ENCODE measurements at places on chromosomes 7 and 10.

GRCh38 chr7:135169964-135170273, 588 bp downstream of the CYREN start:
- peak; percentile 52 for DNase-seq

GRCh38 chr10:6741541-6741941, 161.5 kb upstream of the PRKCQ start:
- no peak for DNase-seq

DNA sequence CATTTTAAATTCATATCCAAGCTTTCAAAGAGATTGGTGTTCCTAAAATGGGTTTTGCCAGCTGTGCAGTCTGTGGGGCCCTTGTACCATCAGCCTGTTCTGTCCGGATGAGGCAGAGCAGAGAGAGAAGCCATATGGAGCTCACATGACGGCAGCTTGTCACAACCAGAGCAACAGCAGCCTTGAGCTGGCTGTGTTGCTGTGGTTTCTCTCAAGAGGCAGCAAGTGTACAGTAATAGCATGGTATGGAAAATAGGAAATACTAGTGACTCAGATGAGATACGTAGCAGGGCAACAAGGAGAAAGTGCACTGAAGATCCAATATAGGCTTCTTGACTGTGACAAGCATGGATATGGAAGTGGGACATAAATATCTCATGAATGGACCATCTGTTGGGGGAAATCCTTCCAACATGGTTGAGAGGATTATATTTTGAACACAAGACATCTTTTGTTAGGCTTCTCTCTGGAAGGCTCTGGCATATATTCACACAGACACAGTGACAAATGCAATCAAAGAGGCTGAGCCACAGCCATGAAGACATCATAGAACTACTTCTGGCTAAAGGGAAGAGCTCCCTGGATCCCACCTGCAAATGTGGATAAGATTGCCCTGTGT, 251.0 kb upstream of the TAC1 start:
- DNase-seq, result peak; percentile 40

GRCh38 chr10:77159538-77160110, 478.0 kb downstream of the KCNMA1 start:
- DNase-seq, result peak; percentile 46

DNA sequence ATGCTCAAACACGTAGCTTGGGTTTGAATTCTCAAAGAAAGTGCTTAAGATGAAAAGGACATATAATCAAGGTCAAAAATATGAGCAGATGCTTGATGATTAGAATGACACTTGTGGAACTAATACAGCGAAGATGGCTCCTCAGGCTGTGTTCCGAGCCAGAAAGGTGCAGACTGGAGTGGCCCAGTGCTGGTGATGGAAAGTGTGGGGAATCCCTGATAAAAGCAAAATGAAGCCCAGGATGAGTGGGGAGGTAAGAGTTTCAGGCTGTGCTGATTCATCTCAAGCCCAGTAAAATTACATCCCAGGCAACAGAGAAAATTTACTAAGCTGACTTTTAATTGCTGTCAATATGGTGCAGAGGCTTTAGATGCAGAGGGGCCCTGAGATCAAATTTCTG, 77.8 kb upstream of the IKZF1 start:
- DNase-seq, result no peak

- DNase-seq, result peak; percentile 72
These were observed 13.7 kb upstream of the KBTBD2 start for GRCh38 chr7:32905175-32905662.

GRCh38 chr7:144641389-144642044, 194.3 kb downstream of the TPK1 start:
- no peak for DNase-seq

DNA sequence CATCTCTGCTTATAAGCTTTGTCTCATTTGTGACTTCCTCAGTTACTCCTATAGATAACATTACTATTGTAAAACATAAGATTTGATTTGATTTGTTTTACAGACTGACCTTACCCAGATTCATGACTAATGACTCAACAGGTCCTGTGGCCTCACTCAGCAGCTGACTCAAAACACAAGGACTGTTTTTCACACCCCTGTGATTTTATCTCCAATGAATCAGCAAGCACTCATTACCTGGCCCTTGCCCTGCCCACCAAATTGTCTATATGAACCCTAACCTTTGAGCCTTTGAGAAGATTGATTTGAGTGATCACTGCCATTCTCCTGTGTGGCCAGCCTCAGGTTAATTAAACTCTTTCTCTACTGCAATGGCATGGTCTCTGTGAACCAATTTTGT, 1064.6 kb upstream of the LRRTM3 start:
- DNase-seq, result no peak

DNA sequence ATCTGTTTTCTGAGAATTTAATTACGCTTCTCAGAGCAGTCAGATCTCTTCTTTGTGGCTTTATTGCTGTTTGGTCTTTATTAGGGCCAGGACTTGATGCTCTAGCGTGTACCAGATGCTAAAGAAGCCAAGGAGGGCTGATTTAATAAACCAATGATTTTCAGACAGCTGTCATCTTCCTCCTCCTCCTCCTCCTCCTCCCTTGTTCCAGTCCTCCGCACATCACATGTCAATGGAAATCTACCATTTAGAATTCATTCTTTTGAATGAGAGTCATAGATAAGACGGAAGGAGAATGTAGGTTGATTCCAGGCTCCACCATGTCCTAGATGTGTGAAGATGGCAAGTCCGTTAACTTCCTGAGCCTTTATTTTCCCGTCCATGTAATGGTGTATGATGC, 156.3 kb downstream of the CAMK1D start:
- DNase-seq, result no peak

DNA sequence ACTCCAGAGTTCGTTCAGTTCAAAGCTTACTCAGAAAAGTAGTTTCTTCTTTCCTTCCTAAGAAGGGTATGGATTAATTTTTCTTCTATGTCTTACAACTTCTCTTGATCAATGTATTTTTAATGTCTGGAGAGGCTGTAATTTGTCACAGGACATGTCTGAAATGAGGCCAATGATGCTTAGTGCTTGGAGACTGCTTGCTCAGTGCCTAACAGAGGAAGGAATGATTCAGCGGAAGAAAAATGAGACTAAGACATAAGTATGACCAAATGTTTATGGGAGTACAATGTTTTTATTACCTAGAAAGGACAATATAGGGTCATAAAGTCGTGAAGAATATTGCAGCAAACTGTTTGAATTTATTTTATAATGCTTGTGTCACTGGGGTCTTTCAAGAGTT, 43.3 kb downstream of the GPR37 start:
- no peak for DNase-seq

GRCh38 chr7:20214921-20215669, 2.1 kb downstream of the MACC1 start:
- DNase-seq, result no peak

GRCh38 chr7:92963566-92963965, 127.2 kb upstream of the CDK6 start:
- no peak for DNase-seq

- DNase-seq, result no peak
These were observed 297.0 kb upstream of the PITRM1 start for GRCh38 chr10:3469639-3470020.

- no peak for DNase-seq
These were observed 714.7 kb upstream of the MBL2 start for GRCh38 chr10:53487019-53487983.

DNA sequence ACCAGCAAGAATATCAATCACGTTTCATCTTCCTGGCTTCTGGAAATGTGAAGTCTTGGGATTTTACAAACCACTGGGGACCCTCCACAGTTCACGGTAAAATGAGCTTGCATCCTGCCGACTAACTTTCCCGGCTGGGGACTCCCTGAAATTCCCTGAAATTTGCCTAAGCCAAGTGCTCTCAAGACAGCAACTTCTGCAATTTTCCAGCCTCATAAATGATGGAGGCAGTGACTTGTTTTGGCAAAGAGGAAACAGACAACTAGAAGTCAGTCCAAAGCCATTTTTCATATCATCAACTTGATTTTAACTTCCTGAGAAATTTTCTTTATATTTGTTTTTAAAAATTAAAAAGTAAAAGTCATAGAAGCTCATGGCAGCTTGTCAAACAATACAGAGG, 212.3 kb downstream of the FANK1 start:
- no peak for DNase-seq

DNA sequence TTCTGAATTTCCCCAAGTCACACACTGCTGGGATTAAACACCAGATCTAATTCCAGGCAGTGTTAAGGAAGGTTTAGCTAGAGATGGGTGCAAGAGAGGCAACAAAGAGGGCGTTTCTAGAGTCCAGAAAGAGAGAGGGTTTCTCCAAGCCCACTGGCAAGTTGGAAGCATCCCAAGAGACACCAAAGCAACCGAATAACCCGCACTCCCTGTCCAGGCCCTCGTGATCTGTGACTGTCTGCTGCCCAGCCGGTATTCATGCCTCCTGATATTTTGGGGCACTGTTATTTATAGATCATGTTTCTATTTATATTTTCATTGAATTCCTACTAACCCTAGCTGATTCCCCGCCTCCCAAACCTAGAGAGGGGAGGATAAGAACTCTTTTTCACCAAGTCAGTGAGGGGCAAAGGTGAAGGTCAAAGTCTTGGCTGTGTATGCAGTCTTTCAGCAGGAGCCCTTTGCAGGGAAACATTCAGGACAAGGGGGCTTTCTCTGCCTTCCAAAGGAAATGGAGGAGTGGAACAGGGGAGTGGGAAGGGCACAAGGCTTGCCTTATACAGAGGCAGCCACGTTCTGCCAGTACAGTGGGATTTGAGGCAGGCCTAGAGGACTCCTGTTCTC, 103.6 kb downstream of the SH3PXD2A start:
- no peak for DNase-seq

GRCh38 chr7:24967696-24968095, 12.3 kb downstream of the OSBPL3 start:
- DNase-seq, result no peak

- DNase-seq, result no peak
These were observed 134.8 kb downstream of the WDR37 start for GRCh38 chr10:1190791-1191490.

DNA sequence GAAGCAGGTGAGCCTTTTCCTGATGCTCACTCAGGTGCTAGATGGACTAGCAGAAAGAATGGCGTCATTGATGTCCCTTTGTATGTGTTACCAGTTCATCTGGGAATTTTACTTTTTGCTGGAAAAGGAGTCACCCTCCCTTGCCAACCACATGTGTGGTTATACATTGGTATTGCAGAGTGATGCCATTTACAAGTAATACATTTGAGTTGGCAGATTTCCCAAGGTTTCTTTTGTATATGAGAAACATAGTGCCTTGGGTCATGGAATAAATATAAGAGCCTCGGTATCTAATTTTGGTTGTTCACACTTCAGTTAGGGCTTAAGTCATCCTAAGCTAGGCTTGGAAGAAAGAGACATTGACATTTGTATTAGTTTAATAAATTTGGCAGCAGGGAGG, 10.4 kb upstream of the ATXN7L1 start:
- DNase-seq, result no peak

DNA sequence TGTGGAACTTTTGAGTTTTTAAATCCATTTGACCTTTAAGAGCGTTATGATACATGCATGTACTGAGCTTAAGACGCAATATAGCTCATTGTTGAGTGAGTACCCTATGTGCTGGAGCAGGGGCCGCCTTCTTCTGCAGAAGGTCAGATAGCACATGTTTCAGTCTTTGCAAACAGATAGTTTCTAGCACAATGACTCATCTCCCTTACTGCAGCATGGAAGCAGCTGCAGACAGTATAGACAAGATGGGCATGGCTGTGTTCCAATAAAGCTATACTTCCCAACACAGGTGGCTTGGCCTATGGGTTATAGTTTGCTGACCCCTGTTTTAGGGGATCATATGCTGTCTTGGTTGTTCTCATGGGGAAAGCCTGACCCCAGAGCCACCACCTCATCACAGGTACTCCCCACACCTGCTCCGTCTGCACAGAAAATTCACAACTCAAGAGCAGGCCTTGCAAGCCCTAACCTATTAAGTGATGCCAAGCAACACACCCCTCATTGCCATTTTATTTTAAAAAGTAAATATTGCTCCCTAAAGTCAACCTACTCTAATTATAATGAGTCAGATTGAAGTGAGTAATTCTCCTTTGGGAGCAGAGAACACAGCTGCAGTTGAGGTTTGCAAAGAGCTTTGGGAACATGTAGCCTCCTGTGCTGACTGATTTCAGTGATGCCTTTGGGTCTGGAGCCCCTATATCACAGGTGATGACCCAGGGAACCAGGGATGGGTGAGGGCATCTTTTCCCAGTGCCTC, 330.1 kb downstream of the PAXIP1 start:
- peak; percentile 32 for DNase-seq

DNA sequence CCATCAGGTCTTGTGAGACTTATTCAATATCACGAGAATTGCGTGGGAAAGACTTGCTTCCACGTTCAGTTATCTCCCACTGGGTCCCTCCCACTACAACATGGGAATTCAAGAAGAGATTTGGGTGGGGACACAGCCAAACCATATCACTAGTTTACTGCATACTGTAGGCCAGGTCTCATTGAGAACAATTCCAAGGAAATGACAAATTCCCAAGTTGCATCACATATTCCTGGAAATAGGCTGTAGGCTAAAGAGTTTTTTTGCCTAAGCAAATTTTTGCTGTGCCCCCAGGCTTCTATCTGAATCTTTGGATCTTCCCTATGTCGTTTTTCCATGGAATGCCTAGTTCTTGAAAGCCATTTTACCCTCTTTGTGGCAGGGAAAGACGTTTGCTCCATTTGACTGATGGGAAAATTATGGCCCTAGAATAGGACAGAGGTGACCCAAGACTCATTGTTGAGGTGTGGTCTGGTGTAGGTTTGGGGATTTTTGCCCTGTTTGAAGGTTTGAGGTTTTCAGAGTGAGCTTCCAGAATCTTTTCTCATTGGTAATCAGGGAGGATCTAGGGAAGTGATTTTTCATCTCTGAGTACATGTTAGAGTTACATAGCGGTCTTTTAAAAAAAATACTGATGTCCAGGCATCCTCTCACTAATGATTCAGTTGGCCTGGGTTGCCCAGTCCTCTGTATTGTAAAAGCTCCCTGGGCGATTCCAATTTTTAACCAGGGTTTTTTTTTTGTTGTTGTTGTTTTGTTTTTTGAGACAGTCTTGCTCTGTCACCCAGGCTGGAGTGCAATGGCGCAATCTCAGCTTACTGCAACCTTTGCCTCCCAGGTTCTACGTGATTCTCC, 44.4 kb downstream of the TACR2 start:
- DNase-seq, result no peak

DNA sequence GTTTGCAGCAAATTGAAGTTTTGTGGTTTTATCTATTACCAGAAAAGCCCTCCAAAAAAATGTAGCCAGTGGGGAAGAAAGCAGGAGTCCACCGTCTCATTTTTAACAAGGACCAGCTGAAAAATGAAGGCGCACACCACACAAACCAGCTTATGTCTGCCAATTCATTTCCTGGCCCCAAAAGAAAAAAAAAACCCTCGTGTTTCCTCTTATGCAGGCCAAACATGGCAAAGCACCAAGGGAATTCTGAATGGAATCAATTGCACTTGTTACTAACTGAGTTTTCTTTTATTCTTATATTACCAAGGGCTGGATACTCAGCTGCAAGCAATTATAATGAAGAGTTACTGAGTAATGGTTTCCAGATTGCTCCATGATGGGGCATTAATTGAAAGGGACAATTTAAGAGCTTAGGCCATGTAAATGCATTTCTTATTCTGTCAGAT, 428.3 kb upstream of the NPVF start:
- peak; percentile 59 for DNase-seq

DNA sequence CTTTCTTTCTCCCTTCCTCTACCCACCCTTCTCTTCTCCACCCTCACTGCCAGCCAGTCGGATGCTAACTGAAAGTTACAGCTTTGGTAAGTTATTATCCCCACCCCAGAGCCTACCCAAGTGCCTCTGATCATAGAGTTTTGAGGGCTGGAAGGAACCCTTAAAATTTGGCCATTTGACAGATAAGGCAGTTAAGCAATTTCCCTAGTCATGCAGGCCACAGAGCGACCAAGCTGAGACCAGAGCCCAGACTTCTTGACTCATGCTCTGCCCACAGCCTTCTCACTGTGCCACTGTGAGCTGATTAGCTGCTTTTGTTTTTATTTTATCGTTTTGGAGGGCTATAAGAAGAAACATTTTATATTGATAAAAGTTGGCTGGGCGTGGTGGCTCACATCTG, 17.2 kb downstream of the SAP25 start:
- DNase-seq, result no peak
